ENCODE measurements at places on chromosomes 1 and 21.

- no peak for DNase-seq
Measured at GRCh38 chr1:153612755-153613331, at the start of gene S100A16. TSS of gene S100A16 (minus strand) at chr1:153613137. CDS start at chr1:153608151, 4,986 bp downstream.

GRCh38 chr1:11028018-11028417 is 15.6 kb downstream of the TARDBP start:
- no peak for DNase-seq

GRCh38 chr1:66395202-66396061 is 138.5 kb upstream of the SGIP1 start:
- no peak for DNase-seq

GRCh38 chr1:25045480-25046193 is 115.6 kb upstream of the RUNX3 start:
- no peak for DNase-seq

GRCh38 chr1:15212954-15213291 is 34.1 kb upstream of the FHAD1 start:
- DNase-seq = no peak

DNA sequence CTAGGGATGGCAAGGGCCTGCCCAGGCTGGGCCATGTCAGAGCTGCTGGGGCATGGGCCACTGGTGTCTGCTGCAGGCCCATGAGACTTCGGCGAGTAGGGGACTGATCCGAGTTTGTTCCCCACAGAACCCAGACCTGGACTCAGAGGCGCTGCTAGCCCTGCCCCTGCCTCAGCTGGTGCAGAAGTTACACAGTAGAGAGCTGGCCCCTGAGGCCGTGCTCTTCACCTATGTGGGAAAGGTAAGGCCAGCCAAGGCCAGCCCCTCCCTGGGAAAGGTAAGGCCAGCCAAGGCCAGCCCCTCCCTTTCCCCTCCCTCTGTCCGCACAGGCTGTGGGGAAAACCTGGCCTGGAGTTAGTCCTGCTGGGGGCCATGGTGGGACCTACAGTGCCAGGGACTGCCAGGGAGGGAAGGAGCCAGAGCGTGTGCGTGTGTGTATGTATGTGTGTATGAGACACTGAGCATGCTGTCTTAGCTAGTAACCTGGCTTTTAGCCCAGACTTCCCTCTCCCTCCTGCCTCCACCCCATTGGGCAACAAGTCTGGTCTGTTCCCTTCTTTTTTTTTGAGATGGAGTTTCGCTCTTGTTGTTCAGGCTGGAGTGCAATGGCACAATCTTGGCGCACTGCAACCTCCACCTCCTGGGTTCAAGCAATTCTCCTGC is 8.0 kb downstream of the FAAH start:
- no peak for DNase-seq

- DNase-seq = peak; percentile 10
Measured at GRCh38 chr1:29849038-29849750, 612.9 kb downstream of the PTPRU start.

DNA sequence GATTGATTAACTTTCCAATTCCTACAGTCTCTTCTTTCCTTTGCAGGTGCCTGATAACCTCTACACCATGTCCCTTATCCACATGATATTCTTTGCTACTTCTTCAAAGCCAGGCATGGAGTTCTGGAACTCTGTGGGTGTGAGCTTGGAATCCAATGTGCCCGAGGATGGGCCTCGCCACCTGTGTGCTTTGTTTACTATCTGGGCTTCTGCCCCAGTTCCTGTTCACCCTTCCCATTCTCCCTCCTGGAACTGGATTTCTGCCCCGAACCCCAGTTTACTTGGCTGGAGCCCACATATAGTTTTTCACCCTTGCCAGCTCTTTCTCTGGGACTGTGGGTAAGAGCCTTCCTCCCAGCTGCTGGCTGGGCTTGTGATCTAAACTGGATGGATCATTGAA is 75.2 kb upstream of the AK4 start:
- no peak for DNase-seq

GRCh38 chr1:179302070-179302469 is 8.5 kb downstream of the SOAT1 start:
- no peak for DNase-seq

DNA sequence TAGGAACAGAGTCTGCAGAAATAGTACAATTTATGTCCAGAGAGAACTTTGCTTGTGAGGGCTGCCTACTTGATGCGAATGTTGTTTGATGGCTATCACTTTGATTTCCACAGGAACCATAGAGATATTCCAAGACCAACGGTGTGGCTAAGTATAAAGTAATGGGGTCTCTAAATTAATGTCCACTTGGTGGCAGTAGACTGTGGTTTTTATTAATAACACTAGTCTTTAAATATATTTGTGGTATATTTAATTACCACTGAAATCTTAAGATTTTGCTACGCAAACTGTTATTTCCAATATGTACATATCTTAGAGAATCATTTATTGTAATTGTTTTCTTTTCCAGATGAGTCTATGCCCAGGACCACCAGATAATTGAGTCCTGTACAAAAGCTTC is 647.9 kb downstream of the PLA2G4A start:
- no peak for DNase-seq

GRCh38 chr1:4115191-4115900 is 215.3 kb upstream of the C1orf174 start:
- DNase-seq = no peak

- no peak for DNase-seq
Measured at GRCh38 chr1:119453021-119453420, 38.1 kb downstream of the HSD3B2 start.

DNA sequence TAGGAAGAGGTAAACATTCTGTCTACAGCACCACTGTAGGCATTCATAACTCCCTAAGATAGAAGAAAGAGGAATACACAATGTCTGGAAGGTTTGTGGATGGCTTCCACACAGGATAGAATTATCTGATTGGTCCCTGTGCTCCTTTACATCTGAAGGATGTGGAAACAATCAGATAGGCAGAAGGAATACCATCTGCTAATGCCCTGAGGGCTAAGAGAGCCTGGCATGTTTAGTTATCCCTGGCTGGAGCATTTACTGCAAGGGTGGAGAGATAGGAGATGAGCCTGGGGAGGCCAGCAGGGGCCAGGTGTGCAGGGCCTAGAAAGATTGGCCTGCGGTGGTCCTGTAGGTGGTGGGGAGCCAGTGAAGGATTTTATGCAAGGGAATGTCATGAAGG is 8.6 kb upstream of the ACBD3 start:
- DNase-seq = no peak

GRCh38 chr1:212587016-212587887 is 21.3 kb upstream of the ATF3 start:
- no peak for DNase-seq

GRCh38 chr1:36864182-36864822 is 170.0 kb downstream of the GRIK3 start:
- DNase-seq = no peak

DNA sequence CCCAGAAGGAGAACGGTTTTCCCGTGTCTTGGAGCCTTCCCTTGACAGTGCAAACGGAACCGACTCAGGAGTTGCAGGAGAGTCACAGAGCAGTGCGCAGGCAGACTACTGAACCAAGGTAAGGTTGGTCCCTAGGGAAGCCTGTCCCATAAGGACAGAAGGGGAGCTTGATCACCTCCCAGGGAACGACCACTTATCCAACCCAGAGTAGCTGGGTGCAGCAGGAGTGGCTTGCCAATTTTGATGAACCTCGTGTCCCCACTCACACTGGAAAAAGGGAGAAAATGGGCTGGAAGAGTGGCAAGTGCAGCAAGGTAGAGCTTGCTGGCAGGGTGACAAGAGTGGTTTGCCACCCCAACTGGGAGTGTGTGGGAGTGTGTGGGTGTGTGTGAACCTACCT is 95.1 kb downstream of the LIPI start:
- no peak for DNase-seq

DNA sequence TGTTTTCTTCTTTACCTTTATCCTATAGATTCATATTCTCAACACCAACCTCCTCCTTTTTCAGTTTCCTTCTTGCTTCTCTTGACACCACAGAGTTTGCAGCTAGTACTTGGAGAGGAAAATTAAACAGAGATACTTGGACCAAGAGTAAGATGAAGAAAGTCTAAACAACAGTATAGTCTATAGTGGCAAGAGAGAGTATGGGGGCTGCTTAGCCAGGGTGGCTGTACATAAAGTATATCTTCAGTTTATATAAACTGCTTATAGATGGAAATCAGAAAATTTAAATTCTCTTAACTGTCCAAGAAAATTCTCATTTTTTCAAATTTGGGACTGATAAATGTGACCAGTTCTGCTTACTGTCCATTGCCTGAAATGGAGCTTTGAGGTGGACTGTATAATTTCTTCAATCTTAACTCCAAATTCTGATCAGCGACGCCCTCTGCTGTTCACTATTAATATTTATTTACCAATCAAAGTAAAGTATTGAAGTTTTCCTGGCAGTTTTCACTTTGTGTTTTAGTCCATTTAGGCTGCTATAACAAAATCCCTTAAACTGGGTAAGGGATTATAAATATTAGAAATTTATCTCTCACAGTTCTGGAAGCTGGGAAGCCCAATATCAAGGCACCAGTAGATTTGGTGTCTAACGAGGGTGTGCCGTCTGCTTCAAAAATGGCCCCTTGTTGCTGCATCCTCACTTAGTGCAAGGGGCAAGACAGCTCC is 14.8 kb upstream of the METTL18 start:
- DNase-seq = peak; percentile 10

- no peak for DNase-seq
Measured at GRCh38 chr1:193259636-193260035, 73.2 kb upstream of the B3GALT2 start.

DNA sequence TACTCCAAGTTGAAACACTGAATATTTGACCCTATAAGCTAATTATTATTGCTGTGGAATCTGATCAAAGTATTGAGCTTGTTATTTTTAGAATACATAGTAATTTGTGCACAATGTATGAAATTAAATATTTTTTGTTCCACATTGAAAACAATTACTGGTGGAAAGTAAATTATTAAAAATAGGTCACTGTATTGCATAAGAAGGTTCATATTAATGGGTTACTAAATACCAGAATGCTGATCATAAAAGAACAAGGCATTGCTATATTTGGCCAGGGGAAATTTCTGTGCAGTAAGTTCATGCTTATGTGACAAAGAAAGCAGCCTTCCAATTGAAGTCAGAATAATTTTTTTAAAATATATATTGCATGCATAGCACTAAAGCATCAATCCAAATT is 159.4 kb downstream of the TPR start:
- DNase-seq = no peak

- DNase-seq = no peak
Measured at GRCh38 chr1:236904892-236905741, 99.1 kb downstream of the MT1HL1 start.

- no peak for DNase-seq
Measured at GRCh38 chr1:97120806-97121205, 399.2 kb downstream of the PTBP2 start.

GRCh38 chr1:14794136-14794768 is 195.8 kb downstream of the KAZN start:
- DNase-seq = no peak

GRCh38 chr1:18965206-18966173 is 9.0 kb upstream of the IFFO2 start:
- no peak for DNase-seq

DNA sequence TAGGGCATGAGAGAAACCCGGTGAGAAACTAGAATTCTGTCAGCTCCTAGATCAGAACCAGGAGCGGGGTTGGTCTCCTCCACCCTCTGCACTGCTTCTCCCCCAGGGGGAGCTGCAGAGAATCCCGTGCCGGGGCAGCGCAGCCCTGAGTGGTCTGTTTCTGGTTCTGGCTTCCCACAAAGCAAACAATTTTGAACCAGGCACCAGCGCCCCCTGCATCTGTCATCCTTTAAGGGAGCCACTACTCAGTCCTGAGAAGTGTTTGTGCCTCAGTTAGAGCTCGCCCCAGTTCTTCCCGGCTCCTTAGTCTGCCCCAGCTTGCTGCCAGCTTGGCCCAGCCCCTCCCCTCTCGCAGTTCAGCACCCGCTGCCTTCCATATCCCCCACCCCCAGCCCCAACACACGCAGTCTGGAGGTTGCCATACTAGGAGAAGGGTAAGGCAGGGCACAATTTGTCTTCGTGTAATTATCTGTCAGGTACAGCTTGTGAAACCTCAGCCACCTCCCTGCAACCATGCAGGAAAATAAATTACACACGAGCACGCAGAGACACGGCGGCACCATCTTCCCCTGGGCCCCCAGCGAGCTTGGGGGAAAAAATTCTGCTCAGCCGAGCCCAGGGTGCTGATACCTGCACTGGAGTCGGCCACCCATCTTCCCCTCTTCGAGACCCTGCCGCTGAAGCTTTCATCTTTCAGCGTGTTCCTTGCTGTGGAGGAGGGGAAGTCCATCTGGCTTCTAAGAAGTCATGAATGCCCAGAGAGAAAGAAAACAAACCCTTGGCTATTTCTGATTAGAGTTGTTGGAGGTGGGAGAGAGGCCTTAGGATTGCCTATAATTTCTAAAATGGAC is 62.6 kb upstream of the CD1D start:
- peak; percentile 13 for DNase-seq

DNA sequence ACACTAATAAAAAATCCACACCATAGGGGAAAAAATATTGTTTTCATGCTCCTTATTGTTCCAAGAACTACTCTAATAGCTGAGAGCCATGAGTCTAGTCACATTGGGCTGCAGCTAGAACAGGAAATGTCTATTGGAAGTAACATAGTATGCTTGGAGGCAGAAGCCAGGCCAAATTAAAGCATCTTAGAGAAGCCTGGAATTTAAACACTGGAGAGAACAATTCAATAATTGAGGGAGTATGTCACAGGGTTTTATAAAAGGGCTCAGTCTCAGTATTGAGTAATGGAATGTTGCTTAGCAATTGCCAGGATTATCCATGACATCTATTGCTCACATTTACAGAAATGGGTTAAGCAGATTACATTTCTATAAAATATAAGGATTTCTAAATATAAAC is 471.3 kb downstream of the LMO4 start:
- DNase-seq = no peak

- DNase-seq = no peak
Measured at GRCh38 chr1:96695954-96696353, 25.6 kb upstream of the PTBP2 start.

- no peak for DNase-seq
Measured at GRCh38 chr1:18479454-18479853, 1.3 kb upstream of the KLHDC7A start.

GRCh38 chr1:110515041-110515440 is 3.9 kb downstream of the KCNA10 start:
- DNase-seq = no peak

GRCh38 chr1:1842360-1843146 is 48.3 kb downstream of the GNB1 start:
- DNase-seq = no peak

GRCh38 chr1:78003882-78004718 is 639 bp upstream of the DNAJB4 start:
- DNase-seq = no peak

Data from stimulated activated CD4-positive, alpha-beta T cell treated with anti-CD3 and anti-CD28 coated beads, Interleukin-2, amount 100 ng/mL, for 4 hours (primary cell).